ENCODE measurements at places on chromosomes 7 and 10. TPM values are rescaled to one million over a fixed set of nuclear protein-coding genes. Genes with fewer than 3 reads are reported as not detected.
A peak's percentile ranks its signal among the peaks of the same experiment; 100 is the strongest.

Gene NPFFR1
- under 0.01 TPM for total RNA-seq

Gene BMPER
- total RNA-seq: under 0.01 TPM

Gene FAM25C
- not detected for total RNA-seq

Gene GALNT17
- not detected for total RNA-seq

Gene CABCOCO1
- total RNA-seq: not detected

Gene SEMA3E
- total RNA-seq: not detected

Gene CPVL
- total RNA-seq: 42.0 TPM

Gene UNCX
- not detected for total RNA-seq

DNA sequence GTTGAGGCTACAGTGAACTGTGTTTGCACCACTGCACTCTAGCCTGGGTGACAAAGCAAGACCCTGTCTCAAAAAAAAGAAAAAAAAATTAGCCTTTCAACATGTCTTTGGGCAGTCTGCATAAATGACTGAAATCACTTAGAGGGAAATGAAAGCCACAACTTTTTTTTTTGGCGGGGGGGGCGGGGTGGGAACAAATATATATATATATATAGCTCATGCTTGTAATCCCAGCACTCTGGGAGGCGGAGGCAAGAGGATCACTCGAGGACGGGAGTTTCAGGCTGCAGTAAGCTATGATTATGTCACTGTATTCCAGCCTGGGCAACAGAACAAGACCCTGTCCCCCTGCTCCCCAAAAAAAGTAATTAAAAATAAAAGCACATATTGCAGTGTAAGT is 23.4 kb upstream of the MICU1 start:
- DNase-seq: no peak

DNA sequence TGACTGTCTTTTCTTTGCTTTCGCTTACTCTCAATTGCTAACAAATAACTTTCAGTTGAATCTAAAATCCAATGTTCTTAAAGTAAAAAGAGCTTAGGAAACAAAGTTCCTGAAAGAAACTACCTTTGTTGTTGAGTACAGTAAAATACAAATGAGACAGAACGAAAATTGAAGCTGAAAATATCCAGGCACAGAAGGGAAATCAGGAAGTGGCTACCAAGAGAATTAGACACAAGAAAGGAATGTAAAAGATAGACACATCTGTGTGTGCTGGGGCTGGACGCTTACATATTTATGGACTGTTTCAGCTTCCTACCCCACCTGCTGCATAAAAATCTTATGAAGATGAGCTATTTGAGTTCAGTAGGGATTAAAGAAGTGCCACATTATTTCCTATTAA is 161.7 kb upstream of the PLXDC2 start:
- DNase-seq: no peak

DNA sequence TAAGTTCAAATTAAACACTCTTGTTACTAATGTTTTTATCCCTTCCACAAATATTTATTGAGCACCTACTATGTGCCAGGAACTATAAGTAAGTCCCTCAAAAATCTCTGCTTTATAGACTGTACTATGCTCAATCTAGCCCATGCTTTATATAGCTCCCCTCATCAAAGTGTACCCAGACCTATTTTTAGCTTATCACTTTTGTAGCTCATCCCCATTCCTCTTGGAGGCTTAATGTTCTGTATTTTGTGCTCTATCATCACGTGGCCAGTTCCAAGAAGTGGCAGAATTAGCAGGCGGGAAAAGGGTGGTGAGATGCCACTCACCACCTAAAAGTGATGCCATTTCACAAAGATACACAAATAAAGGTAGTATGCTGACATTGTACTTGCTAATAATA is 138.1 kb upstream of the BET1 start:
- no peak for DNase-seq

GRCh38 chr10:47224546-47225218 is 75.3 kb upstream of the GDF10 start:
- DNase-seq: no peak

GRCh38 chr10:87978166-87978565 is 114.7 kb downstream of the PTEN start:
- no peak for DNase-seq

GRCh38 chr10:21889477-21890275 is 113.9 kb downstream of the DNAJC1 start:
- DNase-seq: no peak

- DNase-seq: no peak
These were observed 357.5 kb upstream of the SHH start for GRCh38 chr7:156169474-156170370.

DNA sequence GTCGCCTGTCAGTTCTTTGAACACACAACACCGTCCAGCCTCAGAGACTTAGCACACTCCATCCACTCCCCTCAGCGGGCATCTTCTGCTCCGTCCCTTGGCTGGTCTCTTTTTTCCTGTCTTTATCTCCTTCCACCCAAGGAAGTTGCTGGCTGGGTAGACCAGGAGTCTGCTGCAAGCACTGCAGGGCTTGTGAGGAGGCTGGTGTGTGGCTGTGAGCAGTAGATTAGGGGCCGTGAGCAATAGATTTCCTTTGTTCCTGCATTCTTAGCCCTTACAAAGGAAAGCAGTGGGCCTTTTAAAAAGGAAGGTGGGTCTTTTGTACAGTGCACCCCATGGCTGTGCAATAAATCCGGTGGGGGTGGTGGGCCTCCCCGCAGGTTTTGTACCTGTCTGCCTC is 100.3 kb upstream of the BTBD16 start:
- no peak for DNase-seq

DNA sequence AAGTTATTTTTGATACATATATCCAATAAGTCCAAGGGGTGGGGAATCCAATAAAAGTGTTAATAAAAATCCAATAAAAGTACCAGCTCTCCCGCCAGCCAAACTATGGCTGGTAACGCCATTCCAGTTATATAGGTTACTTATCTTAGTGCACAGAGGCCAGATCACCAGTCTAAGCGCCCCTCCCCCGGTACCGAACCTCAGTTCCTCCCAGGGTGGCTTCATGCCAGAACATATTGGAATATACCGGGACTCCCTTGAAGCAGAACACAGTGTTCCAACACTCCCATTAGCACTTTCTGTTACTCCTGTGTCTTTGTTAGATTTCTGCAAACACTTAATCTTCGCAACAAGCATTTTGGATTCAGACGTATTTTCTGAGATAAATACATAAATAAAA is 7.5 kb downstream of the FBH1 start:
- DNase-seq: no peak

DNA sequence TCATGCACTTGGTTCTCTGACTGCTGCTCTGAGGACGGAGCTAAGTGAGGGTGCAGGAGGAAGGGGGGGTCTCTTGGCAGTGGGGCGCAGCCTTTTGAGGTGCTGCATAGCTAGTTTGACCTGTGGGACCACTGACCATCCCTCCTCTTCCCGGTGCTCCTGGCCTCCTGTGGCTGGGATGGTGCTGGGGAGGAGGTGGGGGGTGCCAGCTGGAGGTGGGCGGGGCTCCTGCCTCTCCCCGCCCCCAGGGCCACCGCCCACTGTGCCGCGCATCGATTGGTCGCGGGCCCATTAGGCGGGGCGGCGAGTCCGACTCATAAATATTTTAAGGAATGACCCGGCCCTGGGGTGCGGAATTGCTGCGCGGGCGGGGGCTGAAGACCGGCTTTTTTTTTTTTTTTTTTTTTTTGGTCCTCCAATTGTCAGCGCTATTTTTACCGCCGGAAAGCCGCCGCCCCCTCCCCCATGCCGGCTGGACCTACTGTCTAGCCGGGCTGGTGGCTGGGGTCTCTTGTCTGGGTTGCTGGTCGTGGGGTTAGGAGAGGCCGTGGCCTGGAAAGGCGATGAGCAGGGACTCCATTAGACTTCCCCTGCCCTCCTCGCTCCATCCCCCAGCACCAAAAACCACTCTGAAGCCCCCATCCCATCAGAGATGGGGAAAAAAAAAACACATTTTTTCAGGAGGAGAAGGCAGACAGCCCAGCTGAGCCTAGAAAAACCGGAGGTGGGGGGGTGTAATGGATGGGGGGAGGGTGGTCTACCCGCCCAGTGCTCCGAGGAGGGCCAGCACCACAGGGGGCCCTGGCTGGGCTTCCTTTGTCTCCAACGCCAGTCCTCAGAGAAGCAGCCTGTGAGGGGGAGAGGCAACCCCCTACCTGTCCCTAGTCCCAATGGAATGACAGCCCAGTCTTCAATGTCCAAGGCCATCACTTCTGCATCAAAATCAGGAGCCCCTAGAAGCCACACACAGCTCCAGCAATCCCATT is 6.4 kb downstream of the SH2B2 start:
- no peak for DNase-seq

DNA sequence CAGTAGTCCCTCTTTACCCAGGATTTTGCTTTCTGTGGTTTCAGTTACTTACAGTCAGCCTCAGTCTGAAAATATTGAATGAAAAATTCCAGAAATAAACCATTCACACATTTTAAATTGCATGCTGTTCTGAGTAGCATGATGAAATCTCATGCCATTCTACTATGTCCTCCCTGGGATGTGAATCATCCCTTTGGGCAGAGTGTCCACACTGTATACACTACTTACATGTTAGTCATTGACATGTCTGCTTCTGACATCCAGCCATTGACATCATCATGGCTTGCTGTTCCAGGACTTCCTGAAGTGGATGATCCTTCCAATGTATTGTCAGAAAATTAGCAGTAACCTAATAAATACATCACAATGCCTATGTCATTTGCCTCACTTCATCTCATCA is 34.6 kb upstream of the MALRD1 start:
- no peak for DNase-seq

DNA sequence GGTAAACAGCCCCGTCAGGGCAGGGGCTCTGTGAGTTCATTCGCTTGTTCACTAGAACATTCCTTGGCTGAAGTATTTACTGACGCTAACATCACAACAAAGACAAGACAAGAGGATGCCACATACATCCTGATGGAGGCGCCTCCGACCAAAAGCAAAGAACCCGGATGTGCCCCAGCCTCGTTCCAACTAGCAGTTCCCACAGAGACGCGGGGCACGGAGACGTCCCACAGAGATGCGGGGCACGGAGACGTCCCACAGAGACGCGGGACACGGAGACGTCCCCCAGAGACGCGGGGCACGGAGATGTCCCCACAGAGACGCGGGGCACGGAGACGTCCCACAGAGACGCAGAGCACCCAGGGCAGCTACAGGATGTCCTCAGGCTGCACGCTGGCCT is 35.4 kb upstream of the CFAP46 start:
- DNase-seq: no peak

DNA sequence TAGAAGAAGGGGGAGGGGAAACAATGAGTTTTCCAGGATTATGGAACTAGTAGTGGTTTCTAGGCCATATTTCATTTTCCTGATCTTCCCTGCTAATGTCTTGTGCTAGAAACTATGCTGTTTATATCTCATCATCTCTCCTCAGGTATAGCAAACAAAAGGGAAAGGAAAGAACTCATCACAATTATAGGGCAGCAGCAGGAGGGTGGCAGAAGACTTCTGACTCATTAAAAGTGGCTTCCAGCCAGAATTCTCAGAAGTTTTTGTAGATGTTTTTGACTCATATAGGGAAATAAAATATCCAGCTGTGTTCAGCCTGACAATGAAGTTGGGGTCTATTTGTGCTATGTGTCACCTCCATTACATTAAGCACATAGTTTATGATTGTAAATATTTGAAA is 6.5 kb downstream of the AHR start:
- DNase-seq: peak; percentile 84

GRCh38 chr10:10499839-10500238 is 517.8 kb upstream of the CELF2 start:
- peak; percentile 31 for DNase-seq

GRCh38 chr7:84746353-84746752 is 440.5 kb downstream of the SEMA3D start:
- no peak for DNase-seq

DNA sequence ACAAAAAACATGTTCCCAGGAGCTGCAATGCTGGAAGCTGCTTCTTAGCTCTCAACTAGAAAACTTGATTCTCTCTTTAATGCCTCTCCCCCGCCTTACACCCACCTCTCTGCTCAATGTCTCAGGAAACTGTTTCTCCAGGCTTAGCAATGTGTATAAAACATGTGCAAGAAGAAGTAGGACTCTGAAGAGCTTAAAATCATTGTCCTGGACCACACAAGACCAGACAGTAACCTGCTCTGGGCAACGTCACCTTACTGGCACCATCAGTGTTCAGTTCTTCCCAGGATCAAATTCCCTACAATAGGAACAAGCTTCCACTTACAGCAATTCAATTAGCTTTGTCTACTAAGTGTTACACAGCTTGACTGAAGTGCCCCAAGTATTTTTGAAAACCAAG is 104.9 kb downstream of the RAPGEF5 start:
- no peak for DNase-seq

GRCh38 chr7:133562621-133563020 is 309.7 kb downstream of the EXOC4 start:
- DNase-seq: no peak

GRCh38 chr7:118862740-118863139 is 638.2 kb downstream of the ANKRD7 start:
- no peak for DNase-seq

- no peak for DNase-seq
These were observed 20.9 kb upstream of the DNAJB12 start for GRCh38 chr10:72375585-72375984.

GRCh38 chr10:21203473-21204107 is 306.5 kb upstream of the NEBL start:
- DNase-seq: no peak

DNA sequence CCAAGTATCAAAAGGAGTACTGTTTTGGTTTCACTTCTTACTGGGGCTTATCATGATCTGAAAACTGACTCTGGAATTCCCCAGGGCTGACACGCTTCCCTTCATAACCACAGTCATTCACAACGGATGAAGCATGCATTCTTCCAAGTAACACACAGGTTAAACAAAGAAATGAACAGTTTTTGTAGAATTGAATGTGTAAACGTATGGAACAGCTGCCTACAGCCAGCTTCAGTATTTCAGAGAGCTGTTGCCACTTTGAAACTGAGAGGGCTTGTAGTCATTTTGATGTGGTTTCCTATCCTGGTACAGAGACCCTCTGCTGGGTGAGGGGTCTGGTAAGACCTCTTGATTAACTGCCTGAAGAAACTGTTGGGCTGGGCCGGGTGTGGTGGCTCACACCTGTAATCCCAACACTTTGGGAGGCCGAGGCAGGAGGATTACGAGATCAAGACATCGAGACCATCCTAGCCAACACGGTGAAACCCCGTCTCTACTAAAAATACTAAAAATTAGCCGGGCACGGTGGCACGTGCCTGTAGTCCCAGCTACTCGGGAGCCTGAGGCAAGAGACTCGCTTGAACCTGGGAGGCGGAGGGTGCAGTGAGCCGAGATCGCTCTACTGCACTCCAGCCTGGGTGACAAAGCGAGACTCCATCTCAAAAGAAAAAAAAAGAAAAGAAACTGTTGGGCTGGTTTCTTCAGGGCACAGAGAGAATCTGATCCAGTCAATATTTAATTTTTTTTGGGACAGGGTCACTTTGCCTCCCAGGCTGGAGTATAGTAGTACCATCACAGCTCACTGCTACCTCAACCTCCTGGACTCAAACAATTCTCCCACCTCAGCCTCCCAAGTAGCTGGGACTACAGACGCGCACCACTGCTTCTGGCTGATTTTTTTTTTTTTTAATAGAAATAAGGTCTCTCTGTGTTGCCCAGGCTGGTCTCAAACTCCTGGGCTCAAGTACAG is 4.7 kb downstream of the NFE2L3 start:
- DNase-seq: peak; percentile 37

DNA sequence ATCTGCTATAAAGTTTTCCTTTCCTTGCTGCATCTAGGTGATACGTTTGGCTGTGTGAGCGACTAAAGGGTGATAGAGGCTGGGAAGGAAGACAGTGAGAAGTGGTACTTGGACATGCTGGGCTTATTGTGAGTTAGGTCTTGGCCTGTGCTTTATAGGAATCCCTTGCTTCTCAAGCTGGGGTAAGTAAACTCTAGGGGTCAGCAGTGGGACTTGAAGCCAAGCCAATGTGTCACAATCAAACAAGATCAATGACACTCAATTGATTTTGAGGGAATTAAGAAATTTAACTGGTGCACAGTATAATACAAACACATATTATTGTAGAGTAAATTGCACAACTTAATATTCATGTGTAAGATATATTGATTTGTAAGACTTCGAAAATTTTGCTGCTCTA is 155.8 kb upstream of the AOAH start:
- DNase-seq: no peak
